ENCODE measurements at places on chromosomes 12 and 14. TPM values are rescaled to one million over a fixed set of nuclear protein-coding genes. Genes with fewer than 3 reads are reported as not detected.

SLCO1A2 gene
- total RNA-seq: not detected

KLHL42 gene
- 32.5 TPM for total RNA-seq

LHX5 gene
- total RNA-seq: not detected

FSCB gene
- not detected for total RNA-seq

TCL1A gene
- not detected for total RNA-seq

AMDHD1 gene
- not detected for total RNA-seq

ZFP36L1 gene
- 37.8 TPM for total RNA-seq

KCNH3 gene
- total RNA-seq: under 0.01 TPM

GPRC5D gene
- not detected for total RNA-seq

RTN1 gene
- under 0.01 TPM for total RNA-seq

STXBP6 gene
- total RNA-seq: 22.0 TPM

KRT2 gene
- not detected for total RNA-seq

LTA4H gene
- total RNA-seq: 52.4 TPM

MYH6 gene
- not detected for total RNA-seq

ALG10 gene
- total RNA-seq: 20.3 TPM

FOXN4 gene
- total RNA-seq: not detected

NEMP1 gene
- total RNA-seq: 20.3 TPM

UNC119B gene
- total RNA-seq: 16.8 TPM

KRT71 gene
- total RNA-seq: not detected

PIWIL1 gene
- total RNA-seq: not detected

SLCO1B1 gene
- total RNA-seq: not detected

TMEM263 gene
- 102 TPM for total RNA-seq

KRT6C gene
- total RNA-seq: not detected

ART4 gene
- not detected for total RNA-seq

OVCH1 gene
- 0.98 TPM for total RNA-seq

LPAR5 gene
- not detected for total RNA-seq

PFKM gene
- total RNA-seq: 112 TPM

SRRM4 gene
- not detected for total RNA-seq

KIF26A gene
- total RNA-seq: under 0.01 TPM

SSTR1 gene
- under 0.01 TPM for total RNA-seq

HELB gene
- 3.3 TPM for total RNA-seq

PAPLN gene
- total RNA-seq: 4.8 TPM

ADAMTS20 gene
- total RNA-seq: not detected

IFI27L1 gene
- 12.1 TPM for total RNA-seq

B4GALNT1 gene
- total RNA-seq: under 0.01 TPM

AEBP2 gene
- 11.4 TPM for total RNA-seq

PRH1 gene
- total RNA-seq: 19.5 TPM

HOXC11 gene
- 0.37 TPM for total RNA-seq

SLCO1C1 gene
- total RNA-seq: not detected

AMIGO2 gene
- under 0.01 TPM for total RNA-seq

C12orf54 gene
- total RNA-seq: not detected

TAS2R8 gene
- not detected for total RNA-seq

LRP1-AS gene
- not detected for total RNA-seq

OAS2 gene
- 7.0 TPM for total RNA-seq

Data from subcutaneous preadipocyte (primary cell).